ENCODE measurements at places on chromosomes 11 and 22.

DNA sequence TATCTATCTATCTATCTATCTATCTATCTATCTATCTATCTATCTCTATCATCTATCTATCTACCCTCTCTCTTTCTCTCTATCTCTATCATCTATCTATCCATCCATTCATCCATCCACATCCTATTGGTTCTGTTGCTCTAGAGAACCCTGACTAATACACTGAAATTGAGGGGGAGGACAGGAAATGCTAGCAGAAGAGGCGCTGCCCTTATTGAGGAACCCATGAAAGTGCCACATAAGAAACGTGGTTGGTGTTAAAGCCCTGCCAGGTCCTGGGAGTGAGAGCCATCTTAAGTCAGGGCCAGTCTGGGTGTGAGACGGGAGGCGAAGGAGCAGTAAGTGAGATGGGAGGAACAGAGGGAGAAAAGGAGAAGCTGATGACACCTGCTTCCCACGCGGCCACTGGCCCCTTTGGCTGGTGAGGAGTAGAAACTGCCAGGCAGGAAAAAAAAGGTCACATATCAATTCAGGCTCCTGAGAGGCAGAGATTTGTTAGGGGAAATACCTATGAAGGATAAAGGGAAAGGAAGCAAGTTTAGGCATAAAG is 87.9 kb upstream of the PLET1 start:
- no peak for DNase-seq

DNA sequence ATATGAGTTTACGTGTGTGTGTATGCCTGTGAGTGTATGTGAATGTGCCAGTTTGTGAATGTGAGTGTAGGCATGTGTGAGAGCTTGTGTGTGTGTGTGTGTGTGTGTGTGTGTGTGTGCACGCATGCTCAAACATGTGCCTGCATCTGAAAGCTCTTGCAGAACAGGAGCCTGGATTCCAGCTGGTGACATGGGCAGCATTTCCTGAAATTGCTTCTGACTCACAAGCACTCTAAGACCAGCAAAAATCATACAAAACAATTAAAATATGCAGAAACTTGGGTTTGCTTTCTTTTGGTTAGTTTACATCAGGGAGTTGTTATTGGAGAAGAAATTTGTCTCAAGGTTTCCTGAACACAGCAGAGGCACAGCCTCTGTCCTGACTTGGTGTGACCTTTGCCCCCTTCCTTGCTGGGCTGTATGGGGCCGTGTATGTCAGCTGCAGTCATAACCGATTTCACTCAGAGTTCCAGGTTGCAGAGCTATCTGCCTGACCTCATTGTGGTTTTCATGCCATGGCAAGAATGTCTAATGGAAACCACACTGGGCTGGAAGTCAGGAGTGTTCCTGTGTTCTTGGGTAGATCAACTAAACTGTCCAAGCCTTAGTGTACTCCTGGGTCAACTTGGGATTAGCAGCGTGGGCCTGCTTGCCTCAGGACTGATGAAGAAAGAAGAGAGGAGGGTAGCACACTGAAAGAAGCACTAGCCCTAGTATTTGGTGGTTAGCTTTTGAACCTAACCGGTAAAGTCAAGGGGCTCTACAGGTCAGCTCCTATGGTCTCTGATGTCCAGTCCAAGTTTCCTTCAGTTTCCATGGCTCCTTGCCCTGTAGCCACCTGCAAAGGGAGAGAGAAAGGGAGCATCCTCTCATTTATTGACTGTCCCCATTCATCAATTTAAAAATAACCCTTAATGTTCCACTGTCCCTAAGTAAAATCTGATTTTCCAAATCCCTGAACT is 143.7 kb downstream of the SNX19 start:
- DNase-seq = no peak

- no peak for DNase-seq
Measured at GRCh38 chr11:110878513-110878912, 166.3 kb upstream of the ARHGAP20 start.

GRCh38 chr11:116342148-116342547 is 430.6 kb downstream of the BUD13 start:
- no peak for DNase-seq
